SIG-M5 (cell line): ENCODE measurements at places on chromosomes 1 and 21.

DNA sequence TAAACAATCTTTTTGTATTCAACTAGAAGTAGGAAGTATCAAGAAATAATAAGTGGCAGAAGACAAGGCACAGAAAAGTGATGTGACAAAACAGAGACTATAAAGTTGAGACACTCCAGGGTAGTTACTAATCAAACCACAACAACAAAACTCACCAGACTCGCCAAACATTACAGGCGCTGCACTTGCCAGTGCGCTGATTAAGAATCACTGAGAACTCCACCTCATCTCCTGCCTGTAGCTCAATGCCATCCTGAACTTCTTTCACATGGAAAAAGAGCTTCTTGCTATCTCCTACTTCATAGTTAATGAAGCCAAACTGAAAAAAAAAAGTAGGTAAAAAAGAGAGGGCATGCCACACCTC, 2.8 kb upstream of the NRAS start:
- no peak for DNase-seq

- no peak for DNase-seq
Observed at GRCh38 chr1:233061265-233061664, 110.9 kb downstream of the NTPCR start.

DNA sequence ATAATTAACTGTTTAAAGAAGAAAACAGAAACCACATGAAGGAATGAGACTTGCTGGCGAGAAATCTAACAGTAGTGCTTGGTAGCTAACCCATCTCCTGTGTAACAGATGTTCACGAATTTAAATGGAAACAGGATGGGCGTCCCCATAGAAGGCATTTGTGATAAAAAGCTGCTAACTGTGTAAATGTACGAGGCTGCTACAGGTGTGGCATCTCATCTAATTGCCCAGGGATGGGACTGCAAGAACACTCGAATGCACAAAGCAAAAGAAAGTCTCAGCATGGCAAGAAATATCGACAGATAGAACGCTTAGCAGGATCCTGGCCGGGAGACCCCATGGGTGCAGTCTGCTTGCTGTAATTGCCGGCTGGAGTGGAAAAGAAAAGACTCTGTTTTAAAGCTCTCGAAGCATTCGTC, 112.7 kb downstream of the RUNX1 start:
- no peak for DNase-seq

DNA sequence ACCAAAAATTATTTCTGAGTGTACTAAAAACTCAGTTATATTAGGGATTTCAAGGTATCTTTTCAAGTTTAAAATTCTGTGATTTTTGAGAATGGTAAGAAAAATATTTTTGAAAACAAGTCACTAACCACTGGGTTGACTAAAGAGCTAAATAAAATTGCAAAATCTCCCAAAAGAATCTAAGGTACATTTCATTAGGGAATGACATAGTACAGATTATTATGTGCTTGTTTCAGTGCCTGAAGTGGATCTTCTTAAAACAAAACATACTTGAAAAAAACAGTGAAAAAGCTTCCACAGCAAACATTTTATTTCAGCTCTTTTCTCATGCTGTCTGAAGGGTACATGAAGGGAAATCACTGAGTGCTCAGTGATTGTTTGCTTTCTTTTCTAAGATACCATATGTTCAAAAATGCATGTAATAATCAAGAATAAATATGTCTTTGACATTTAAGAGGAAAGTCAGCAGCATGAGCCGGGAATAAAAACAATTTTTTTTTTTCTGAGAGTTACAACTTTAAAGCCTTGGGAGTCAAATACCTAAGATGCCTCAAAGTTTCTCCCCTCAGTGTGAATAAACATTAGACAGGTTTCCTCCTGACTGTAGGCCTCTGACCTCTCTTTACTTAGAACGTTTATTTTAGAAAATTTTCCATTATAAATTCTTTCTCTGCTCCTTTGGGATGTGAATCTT, 200.7 kb downstream of the KCNT2 start:
- DNase-seq: no peak

DNA sequence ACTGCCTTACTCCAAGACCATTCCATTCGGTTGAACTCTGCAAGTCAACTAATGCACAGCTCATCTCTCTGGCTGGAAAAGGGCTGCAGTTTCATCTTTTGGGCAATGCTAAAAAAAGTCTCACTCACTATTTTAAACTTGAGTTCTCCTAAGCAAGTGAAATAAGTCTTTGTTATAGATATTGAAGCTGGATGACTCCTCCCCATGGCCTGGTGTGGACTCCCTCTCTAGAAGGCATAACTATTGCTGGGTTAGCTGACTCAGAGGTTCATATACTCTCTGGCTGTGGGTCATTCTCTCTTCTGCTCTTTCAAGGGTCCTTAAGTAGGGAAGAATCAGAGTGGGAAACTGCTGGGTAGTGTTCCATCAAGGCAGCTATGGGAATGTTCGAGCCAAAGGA, 88.0 kb downstream of the XCL2 start:
- DNase-seq: no peak

DNA sequence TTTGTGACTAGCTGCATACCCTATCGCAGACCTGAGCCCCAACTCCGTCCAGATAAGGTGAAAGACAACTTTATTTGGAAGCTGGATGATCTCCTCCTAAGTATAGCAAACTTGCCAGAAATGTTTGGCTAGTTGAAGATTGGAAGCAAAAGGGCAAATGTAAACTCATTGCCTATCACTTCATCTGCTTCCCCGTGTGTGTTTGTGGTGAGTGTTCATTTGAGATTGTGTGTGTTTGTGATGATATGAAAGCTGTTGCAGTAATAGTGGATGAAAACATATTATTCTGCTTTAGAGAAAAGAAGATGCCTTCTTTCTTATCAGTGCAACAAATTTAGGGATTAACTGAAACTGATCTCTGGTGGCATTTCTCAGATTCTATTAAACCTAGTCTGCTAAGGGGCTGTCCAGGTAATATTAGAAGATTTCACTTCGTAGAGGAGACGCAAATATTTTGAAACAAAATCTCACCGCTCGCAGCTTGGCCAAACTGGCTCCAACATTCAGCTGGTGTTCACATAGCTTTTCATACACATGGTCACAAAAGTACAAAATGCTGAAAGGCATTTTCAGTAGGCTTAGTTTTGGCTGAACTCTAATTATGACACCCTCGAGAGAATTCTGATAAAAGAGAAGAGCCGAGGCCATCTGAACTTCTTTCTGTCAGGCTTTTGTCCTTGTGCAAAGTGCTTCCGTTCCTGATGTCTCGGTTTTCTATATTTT, 1.1 kb downstream of the TBX19 start:
- no peak for DNase-seq

GRCh38 chr1:36151845-36152203, 2.5 kb upstream of the TRAPPC3 start:
- DNase-seq: no peak

DNA sequence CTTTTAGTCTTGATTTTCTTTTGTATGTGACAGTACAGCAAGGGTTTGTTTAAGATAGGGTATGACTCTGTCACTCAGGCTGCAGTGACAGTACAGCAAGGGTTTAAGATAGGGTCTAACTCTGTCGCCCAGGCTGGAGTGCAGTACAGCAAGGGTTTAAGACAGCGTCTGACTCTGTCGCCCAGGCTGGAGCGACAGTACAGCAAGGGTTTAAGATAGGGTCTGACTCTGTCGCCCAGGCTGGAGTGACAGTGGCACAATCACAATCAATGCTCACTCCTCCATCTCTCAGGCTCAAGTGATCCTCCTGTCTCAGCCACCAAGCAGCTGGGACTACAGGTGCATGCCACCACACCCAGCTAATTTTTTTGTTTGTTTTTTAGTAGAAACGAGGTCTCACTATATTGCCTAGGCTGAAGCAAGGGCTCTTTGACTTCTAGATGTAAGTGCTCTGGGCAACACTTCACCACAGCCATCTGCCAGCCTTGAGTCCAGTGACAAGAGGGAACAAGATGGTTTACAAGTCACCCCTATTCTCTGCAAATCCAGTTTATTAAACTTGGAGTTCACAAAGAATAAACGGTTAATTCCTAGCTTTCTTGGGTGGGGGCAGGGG, 965 bp upstream of the SH2D5 start:
- DNase-seq: no peak

- no peak for DNase-seq
Observed at GRCh38 chr21:41799763-41800162, 32.9 kb upstream of the RIPK4 start.

DNA sequence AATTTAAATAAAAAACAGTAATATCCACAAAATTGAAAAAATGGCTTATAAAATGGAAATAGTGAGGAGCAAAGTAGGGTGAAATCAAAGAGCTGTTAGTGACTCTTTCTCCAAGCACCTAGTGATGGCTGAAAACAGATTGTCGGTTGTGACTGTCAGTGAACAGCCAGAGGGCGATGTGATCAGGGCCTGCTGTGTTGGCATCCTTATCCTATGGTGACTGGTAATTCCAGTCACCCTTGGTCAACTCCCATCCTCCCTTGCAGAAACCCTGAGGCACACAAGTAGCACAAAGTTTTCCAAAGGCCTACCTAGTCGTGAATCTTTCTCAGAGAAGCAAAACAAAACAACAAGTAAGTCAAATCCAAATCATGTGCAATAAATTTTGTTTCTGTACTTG, 599.8 kb upstream of the CXADR start:
- DNase-seq: no peak

- DNase-seq: no peak
Observed at GRCh38 chr1:113784104-113784779, 25.0 kb upstream of the PHTF1 start.

DNA sequence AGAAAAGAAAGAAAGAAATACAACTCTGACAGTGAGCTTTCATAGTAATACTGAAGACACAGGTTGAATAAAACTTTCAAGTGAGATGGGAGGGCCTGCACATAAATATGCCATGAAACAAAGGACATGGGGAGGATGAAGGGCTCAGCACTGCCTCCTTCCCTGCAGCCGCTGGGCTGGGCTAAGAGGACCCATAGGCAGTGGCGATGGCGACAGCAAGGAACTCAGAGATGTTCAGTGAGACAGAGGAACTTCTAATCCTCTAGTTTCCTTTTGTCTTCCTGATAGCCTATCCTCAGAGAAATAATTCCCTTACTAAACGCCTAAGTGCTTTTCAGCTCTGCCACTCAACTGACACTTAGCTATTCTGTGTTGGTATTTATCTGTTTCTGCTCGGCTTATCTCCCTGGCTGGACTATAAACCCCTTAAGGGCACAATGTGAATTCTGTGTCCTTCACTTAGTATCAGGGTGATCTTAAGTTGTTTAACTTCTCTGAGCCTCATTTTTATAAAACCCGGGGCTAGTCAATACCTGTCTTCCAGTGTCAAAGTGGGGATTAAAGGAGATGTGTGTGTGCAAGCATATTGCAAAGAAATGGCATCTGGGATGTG, 24.4 kb upstream of the IER5 start:
- no peak for DNase-seq

GRCh38 chr1:223711173-223711572, 1.2 kb upstream of the CAPN2 start:
- no peak for DNase-seq

- no peak for DNase-seq
Observed at GRCh38 chr1:32592943-32593342, 53.7 kb downstream of the ZBTB8A start.

DNA sequence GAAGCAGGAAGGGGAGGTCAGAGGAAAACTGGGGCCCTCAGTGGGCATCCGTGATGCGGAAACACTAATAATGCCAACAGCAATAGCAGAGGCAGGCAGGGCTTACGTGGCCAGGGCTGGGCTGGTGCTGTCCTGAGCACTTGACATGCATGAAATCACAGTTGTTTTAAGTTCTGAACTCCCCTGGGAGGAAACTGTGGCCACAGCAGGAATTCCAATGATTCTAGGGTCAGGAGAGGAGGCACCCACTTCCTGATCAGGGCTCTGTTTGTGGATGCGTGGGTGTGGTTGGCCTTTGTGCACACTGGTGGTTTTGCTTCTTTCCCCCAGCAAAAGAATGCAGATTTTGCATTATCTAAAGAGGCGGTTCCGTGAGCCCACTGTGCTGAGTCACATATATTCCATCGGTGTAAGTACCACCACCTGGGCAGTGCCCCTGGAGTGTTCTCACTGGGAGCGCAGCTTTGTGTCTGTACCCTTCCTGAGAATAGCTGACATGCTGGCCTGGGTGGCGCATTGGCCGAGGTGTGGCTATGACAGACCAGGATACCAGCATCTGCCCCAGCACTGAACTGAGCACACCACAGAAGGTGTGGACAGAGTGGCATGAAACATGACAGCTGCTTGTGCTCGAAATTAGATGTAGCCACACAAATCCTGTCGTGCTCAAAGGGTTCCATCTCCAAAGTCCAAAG, 71.0 kb downstream of the PDE9A start:
- no peak for DNase-seq

- DNase-seq: no peak
Observed at GRCh38 chr1:27331922-27332321, 9.9 kb upstream of the SYTL1 start.

DNA sequence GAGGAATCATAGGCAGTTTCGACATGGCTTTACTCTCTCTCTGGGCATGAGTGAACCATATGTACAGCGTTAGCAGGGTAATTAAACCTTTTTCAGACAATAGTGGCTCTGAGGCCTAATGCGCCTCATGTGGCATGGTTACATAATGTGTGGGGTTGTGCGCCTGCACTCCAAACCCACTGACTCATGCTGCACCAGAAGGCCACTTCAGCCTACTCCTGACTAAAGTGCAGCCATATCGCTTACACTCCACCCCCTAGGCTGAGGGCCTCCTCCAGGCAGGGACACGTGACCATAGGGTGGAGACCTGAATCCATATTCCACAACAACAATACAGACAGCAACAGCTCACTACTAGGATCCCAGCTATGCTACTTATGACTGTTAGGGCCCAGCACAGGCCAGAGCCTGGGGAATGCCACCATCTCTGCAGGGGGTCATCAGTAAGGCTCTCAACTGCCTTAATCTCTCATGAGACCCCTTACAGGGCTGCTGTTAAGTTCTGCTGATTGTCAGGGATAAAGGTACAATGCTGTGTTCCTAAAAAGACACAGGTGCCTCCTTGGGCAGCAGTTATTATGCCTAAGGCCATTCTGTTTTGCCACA, 13.4 kb upstream of the ODF2L start:
- DNase-seq: no peak

DNA sequence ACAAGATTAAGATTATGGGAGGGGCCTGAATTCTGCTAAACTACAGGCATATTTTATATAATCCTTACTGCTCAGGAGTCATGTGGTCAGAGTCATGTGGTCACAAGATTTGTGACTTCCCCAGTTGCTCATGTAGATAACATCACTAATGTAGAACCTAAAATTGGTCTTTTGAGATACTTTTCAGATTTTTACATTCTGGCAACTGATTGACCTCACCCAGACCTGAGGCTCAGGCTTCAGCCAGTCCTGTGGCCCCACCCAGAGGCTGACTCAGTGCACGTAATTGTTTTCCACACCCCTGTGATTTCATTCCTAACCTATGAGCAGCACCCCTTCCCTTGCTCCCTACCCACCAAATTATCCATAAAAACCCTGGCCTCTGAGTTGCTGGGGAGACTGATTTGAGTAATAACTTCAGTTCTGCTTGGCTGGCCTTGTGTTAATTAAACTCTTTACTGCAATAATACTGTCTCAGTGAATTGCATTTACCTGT, 41.7 kb upstream of the ZNF326 start:
- DNase-seq: no peak

DNA sequence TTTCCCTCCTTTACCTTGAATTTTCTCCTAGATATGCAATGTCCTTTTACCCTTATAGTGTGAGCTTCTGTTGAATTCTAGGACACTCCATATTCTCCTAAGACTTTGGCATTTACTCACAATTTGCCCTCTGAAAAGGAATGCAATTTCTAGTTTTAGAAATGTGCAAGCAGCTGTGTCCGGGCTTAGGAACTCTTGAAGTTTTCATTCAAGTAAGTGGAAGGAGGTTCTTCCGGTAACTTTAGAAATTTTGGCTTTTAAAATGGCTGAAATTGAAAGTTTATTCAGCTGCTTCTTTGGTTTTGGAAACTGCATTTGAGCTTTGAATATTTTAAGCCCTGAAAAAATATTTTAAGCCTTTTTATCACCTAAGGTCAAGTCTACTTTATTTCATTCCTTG, 56.3 kb downstream of the DPH5 start:
- no peak for DNase-seq
